ENCODE measurements at places on chromosomes 1 and 21.

DNA sequence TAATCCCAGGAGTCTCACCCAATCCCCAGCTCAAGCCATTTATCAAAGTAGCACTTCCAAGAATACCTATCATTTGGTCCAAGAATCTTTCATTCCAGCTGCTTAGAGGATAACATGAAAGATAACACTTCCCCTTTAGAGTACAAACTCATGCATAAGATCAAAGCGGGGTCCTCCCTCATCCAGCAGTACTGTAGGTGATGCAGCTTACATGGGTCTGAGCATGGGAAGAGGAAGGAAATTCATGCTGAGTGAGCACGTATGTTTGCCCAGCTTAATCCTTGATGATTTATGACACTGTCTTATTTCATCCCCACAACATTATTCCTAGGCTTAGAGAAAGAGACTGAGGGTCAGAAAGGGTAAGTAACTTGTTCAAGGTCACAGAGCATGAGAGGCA lies 167.1 kb upstream of the GJB5 start:
- no peak for DNase-seq

- DNase-seq, result no peak
Observed at GRCh38 chr1:114627107-114627506, 42.7 kb downstream of the DENND2C start.

DNA sequence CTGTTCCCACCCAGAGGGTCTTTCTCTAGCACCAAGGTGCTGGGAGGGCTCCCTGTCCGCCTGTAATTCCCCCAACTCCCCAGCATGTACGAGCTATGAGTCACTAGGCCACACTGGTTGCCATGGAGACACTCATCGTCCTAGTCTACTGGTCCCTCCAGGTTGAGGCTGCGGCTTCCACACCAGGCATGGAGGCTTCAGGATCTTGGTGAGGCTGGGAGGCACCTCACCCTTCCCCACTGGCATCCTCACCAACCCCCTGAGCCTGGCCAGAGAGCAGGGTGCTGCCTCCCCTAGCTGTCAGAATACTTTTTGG lies 75.6 kb upstream of the KAZN start:
- no peak for DNase-seq

DNA sequence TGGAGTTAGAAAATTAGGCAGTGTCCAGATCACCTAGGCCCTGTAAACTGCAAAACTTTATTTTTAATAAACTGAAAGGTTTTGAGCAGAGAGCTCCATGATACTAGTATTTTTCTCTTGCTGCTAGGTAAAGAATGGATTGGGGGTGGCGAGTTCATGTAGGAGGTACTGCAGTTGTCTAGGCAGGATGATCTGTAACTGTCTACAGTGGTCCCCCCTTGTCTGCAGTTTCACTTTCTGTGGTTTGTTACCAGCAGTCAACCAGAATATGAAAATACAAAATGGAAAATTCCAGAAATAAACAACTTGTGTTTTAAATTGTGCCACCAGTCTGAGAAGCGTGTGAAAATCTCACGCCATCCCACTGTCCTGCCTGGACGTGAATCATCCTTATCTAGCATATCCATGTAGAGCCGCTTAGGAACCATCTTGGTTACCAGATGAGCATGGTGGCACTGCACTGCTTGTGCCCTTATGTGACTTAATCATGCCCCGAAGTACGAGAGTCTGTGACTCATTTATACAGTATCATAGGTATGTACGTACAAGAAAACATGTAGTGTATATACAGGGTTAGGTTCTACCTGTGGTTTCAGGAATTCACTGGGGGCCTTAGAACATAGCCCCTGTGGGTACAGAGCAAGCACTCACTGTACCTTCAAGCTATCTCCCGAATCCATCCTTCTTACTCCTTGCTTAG lies 94.2 kb downstream of the AHCTF1 start:
- DNase-seq, result no peak

- no peak for DNase-seq
Observed at GRCh38 chr1:153563483-153563901, 2.2 kb downstream of the S100A2 start.

DNA sequence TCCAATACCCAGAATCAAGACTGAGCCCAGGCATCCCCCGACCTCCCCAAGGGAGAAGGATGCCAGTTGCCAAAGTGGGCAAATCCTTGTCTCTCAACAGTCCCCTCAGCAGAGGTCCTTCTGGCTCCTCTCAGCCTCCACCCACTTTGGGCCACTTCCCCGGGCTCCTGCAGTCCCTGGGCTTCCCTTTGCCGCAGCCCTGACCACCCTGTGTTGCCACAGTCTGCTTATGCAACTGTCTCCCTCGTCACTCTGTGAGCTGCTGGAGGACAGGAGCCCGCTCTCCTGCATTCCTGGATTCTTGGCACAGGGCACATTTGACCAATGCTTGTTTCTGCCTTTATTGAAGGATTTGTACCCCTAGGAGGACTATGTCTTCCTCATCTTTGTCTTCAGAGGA lies 2.9 kb upstream of the LRP8 start:
- DNase-seq, result no peak

DNA sequence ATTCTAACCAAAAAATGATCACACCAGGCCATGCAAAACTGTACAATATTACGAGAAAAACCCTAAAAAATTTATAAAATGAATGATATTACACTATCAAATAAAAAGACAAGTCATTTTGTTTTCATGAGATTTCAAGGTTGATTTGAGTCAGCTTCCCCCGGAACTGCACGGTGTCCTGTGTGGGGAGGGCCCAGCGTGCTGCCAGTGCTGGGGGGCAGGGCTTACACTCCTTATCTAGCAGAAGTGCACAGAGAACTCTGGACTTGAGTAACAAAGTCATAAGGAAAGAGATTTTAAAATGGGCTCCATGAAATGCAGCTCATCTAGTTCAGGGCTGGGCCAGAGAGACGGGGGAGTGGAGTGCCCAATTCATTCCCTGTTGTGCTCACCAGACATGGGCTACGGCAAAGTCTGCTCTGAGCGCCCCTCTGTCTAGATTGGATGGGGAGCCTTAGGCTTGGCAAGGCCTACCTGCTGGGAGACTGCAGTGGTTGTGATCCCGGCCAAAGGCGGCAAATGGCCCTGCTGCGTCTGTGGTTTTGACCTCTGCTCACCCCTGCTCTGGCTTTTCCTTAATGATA lies 50.1 kb downstream of the COQ8A start:
- DNase-seq, result peak; percentile 34

DNA sequence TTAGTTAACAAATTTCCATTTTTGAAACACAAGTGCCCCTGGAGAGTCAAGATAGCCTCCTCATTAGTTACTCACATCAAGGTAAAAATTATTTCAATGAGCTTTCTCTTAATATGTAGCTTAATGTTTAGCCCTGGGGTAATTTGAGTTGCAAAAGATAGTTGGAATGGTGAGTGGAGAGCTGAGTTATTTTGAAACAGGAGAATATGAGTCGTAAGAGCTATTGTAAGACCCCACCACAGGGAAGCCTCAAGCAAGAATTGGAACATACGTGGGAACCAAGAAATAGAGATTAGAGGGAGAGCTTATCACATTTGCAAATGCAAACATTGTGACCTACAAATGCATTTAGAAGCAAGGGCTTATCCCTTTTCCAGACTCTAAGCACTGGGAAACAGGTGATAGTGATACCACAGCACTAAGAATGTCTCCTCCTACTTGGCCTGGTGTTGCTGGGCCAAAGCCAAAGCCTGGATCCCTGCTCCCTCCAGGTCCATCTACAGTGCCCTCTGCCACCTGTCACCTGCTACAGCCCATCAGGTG lies 635.1 kb downstream of the PTPRC start:
- DNase-seq, result no peak

GRCh38 chr1:31592132-31592531 lies 15.8 kb downstream of the TINAGL1 start:
- DNase-seq, result no peak

- no peak for DNase-seq
Observed at GRCh38 chr1:234564035-234565029, 45.6 kb downstream of the IRF2BP2 start.

- DNase-seq, result no peak
Observed at GRCh38 chr1:116911188-116911553, 1.5 kb downstream of the PTGFRN start.

DNA sequence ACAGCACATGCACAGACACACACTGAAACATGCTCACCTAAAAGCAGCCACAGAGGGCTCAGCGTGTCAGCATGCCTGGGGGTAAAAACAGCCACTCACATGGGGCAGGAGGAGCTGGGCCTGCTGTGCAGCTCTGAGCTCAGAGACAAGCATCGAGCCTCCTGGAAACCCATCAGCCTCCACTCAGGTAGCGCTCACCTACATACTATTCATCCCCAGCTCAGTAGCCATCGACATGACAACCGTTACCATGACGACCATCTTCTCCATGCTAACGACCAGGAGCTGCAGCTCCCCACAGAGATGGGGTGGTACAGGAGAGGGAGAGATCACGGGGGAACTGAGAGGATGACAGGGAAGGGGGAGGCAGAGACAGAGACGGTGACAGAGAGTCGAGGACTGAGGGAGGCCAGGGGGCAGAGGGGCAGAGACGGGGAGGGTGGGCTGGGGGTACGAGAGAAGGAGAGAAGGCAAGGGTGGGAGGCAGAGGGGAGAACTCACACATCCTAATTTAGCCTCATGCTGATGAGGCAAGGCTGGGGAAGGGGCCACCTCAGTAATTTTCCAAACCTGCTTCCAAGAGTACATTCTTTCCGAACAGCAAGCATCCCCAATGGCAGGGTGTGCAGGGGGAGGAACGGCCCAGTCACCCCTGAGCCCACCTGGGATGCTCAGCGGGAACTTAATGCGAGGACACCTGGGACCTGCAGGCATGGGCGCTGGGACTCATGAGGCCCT lies 28.4 kb downstream of the SDC3 start:
- DNase-seq, result no peak

DNA sequence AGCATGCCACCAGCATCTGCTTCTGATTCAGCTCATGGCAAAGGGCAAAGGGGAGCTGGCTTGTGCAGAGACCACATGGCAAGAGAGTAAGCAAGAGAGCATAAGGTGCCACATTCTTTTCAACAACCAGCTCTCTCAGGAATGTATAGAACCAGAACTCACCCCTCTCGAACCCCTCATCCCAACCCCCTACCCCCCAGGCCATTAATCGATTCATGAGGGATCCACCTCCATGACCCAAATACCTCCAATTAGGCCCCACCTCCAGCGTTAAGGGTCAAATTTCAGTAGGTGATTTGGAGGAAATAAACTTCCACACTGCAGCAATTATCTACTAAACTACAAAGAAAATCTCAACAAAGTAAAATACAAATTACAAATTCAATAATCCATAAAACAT lies 32.2 kb upstream of the LRRC7 start:
- DNase-seq, result no peak

GRCh38 chr1:207919523-207920170 lies 8.7 kb upstream of the CD34 start:
- no peak for DNase-seq

DNA sequence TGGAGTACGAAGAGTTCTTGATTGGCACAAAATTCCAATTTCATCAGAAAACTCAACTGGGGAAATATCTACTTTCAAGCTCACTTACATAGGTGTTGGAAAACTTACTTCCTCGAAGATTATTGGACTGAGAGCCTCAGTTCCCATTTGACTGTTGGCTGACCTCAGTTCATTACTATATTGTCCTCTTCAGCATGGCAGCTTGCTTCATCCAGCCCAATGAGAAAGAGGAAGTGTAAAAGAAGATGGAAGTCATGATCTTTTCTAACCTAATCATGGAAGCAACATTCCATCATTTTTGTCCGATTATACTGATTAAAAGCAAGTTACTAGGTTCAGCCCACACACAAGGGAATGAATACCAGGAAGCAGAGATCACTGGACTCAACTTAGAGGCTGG lies 49.4 kb downstream of the HSD3B1 start:
- no peak for DNase-seq

DNA sequence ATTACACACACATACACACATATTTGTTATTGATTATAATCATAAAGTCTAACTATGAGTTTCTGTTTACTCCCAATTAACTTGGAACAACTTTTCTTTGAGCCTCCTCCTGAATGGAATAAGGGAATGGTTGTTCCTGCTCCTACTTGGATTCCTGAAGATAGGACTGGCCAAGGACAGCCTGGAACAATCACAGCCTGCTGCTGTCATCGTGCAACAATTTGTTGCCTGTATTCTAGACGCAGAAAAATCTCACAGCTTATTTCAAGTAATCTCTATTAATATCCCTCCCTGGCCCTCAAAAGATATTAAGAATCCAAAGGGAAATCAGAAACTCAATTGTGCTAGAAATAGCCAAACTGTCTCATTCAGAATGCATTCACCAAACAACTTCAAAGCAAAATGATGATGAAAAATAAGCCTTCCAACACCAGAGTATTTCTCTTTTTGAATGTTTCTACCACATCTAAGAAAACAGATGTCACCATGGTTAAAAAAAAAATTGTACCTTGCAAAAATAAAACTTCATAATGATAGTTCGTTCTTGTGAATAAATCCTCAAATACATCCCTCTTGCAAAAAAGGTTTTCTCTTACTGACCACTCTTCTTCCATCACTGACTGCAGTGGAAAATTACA lies 30.9 kb downstream of the RCAN1 start:
- DNase-seq, result no peak

GRCh38 chr21:36113647-36114428 lies 21.0 kb upstream of the CBR3 start:
- DNase-seq, result peak; percentile 50

GRCh38 chr1:9881838-9882249 lies 28.2 kb downstream of the CTNNBIP1 start:
- DNase-seq, result no peak

- no peak for DNase-seq
Observed at GRCh38 chr1:82783044-82783443, 982.3 kb downstream of the ADGRL2 start.

GRCh38 chr1:23174426-23175110 lies 5.9 kb upstream of the LUZP1 start:
- DNase-seq, result no peak

GRCh38 chr1:246588159-246588721 lies 22.0 kb downstream of the CNST start:
- no peak for DNase-seq

- no peak for DNase-seq
Observed at GRCh38 chr21:42594616-42595282, 58.7 kb upstream of the PDE9A start.

GRCh38 chr1:43422995-43423671 lies 30.6 kb downstream of the HYI start:
- DNase-seq, result no peak

DNA sequence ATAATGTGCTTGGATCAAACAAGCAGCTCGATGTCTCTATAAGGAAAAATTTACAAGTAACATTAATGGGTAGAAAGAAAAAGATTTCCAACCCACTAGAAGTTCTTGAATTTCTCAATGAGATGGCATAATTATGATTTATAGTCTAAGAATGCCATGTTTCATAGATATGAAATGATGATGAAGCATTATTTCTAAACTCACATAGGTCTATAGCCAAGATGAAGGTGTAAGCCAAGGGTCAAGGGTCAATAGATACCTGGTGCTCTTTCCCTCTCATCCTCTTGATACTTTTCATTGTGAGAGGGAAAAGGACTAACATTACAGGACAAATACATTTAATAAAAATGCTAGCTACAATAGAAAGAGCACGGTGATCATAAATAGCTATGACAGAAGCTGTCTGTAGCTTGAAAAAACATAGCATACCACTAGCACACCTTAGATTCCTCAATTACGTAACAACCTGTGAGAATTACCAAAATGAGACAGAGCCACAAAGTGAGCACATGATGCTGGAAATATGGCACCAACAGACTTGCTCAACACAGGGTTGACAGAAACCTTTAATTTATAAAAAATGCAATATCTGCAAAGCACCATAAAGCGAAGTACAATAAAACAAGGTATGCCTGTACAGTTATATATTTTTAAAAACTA lies 26.3 kb upstream of the F13B start:
- no peak for DNase-seq

GRCh38 chr1:51302270-51302669 lies 28.1 kb downstream of the TTC39A start:
- no peak for DNase-seq

GRCh38 chr1:21911205-21912001 lies 25.7 kb downstream of the HSPG2 start:
- DNase-seq, result no peak

Measured in CD4-positive, alpha-beta T cell treated with Interleukin-15 for 4 hours (primary cell).